ENCODE measurements at places on chromosomes 5 and 9.
A peak's percentile ranks its signal among the peaks of the same experiment; 100 is the strongest.

DNA sequence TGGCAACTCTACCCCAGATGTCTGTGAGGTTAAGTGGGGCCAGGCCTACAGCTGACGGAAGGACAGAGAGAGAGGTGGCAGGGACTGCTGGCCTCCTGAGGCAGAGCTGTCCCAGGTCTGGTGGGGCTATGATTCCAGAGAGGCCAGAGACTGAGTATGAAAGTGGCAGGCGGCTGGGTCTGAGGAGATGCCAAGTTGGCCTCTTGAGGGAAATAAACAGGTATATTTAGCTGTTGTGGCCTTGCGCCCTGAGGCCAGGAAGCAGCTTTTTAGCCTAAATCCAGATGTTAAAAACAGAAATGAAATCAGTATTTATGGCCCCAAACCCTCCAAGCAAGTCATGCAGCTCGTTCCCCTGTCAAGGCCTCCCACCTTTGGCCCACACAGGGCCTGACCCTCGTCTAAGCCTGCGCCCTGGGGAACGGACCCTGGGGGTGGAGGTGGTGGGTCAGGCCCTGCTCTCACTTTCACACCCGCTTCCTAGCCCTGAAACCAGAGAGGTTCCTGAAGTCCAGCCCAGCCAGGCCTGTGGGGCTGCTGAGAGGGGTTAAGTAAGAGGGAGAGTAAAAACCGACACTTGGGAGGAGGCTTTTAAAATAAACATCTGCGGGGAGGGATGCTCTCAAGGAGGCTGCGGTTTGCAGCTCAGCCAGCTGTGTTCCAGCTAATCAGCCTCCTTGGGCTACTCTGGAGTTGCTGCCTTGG, 18.7 kb downstream of the PCDHGC5 start:
- no peak for DNase-seq

- DNase-seq, result no peak
Observed at GRCh38 chr9:15606643-15607472, 54.0 kb downstream of the CCDC171 start.

- DNase-seq, result no peak
Observed at GRCh38 chr9:69532396-69532795, 139.8 kb downstream of the APBA1 start.

DNA sequence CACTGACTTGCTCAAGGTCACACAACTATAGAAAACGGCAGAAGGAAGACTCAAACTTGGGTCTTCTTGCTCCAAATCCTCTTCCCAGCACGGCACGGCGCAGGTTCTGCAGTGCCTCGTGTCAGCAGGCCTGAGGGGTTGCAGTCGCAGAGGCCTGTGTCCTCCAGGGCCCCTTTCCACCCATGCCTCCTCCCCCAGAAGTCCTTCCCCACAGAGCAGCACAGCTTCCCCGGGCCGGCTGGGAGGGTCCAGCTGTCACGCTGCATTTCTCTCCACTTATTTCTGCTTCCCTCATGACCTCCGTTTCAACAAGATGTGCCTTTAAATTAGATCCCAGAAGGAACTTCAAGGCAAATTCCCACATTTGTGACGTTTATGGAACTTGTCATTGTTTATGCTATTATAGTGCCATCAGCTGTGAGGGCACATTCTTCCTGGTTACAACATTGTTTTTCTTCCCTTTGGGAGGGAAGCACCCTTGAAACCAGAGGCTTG, 148.4 kb downstream of the C5orf15 start:
- no peak for DNase-seq

GRCh38 chr9:123438321-123438720, 82.3 kb downstream of the CRB2 start:
- no peak for DNase-seq

GRCh38 chr5:149452007-149452664, 73.0 kb upstream of the IL17B start:
- DNase-seq, result no peak

DNA sequence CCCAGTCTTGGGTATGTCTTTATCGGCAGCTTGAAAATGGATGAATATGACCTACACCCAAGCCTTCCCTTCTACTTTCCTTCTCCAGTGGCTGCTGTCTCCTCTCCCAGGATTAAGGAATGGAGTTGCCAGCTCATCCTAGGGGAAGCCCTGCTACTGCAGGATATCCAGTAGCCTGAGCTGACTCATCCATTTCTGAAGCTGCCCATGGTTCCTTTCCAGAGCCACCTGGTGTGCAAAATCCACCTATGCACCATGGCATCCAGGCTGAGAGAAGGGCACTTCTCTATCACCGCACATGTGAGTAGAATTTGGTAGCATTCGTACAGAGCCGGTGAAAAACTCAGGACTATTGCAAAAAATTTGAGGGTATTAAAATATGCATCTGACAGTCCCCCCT, 290.8 kb downstream of the YTHDC2 start:
- DNase-seq, result no peak

GRCh38 chr5:124126504-124127217, 614.7 kb downstream of the CSNK1G3 start:
- DNase-seq, result no peak

DNA sequence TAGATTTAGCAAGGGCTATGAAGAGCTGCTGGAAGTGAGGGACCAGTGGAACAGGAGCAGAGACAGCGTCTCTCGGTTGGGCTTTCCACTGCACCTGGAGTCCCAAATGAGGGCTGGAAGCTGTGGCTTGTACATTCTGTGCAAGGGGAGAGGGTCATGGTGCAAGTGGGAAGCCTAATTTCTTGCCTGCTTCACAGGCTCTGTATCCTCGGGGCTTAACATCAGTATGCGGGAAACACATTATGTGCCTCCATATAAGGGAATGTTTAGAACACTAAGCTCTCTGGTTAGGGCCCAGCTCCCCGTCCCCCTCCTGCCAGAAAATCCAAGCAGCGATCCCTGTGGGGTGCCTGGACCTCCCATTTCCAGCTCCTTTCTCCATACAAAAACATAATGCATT, 89.0 kb upstream of the NIPAL4 start:
- no peak for DNase-seq

DNA sequence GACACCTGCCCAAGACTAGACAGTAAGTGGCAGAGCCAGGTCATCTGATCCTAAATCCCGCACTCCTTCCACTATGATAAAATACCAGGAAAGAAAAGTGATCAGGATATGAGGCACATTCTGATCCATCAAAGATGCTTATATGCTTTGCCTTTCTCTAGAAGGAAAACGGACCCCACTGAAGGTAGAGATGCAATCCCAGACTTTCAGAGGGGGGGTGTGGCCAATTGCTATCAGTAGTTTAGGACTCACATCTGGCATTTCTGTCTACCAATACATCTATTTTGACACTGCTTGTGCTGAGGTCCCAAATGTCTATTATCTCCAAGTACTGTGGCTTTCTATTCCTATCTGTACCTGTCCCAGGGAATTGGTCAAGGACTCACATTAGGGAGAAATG, 1.7 kb downstream of the TRIM52 start:
- DNase-seq, result no peak

- peak; percentile 92 for DNase-seq
Observed at GRCh38 chr9:19408693-19409400, at the start of gene ACER2. ACER2 (plus strand) TSS chr9:19409009; CDS start chr9:19409085, 76 bp downstream.

- DNase-seq, result no peak
Observed at GRCh38 chr5:110838961-110839360, 100.2 kb downstream of the SLC25A46 start.

- no peak for DNase-seq
Observed at GRCh38 chr5:158492136-158492535, 607.6 kb downstream of the EBF1 start.

GRCh38 chr9:128713941-128714573, 9.9 kb downstream of the ZDHHC12 start:
- no peak for DNase-seq

DNA sequence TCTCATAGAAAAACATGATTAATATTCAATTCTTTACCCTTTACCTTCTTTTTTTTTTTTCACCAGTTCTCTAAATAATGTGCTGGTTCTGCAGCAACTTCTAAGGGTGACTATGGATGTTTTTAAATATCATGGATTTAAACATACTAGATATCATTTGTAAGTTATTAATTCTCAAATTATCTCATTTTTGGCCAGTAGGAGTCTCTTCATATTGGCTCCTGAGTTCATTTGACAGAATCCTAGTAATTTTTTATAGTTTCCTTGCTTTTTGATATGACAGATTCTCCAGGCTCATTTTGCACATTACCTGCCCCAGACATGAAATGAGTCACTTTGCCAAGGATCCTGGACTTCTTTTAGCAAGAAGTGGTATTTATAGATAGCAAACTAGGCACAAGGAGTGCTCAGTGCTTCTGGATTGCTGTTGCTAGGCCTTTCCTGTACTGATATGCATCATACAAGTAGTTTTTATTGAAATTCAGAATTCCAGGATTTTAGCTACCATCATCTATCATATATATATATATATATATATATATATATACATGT, 201.3 kb upstream of the IL12B start:
- no peak for DNase-seq

GRCh38 chr9:27880635-27881034, 307.4 kb upstream of the C9orf72 start:
- DNase-seq, result no peak

GRCh38 chr5:40278881-40279280, 400.8 kb upstream of the PTGER4 start:
- DNase-seq, result no peak

DNA sequence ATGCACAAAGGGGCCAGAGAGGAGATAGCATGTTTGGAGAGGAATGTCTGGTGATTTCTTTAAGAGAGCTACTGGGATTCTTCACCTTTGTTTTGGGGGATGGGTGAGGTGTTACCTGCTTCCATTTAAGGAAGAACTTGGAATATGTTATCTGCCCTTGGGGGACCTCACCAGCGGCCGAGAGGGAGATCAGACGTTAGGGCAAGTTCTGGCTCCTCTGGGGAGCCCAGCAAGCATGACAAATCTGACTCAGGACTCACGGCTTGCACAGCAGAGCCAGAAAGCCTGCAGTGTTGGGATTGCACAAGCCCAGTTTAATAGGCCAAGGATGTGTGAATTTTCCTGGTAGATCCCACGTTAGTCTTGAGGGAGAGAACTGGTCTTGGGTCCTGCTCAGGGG, 40.3 kb downstream of the SLC28A3 start:
- no peak for DNase-seq

GRCh38 chr5:35345222-35345621, 114.9 kb upstream of the PRLR start:
- DNase-seq, result no peak

Data from T-helper 2 cell (primary cell).